Frontal cortex (tissue), 4 donors: ENCODE measurements at places on chromosomes 12 and 14. TPM values are rescaled to one million over a fixed set of nuclear protein-coding genes. Genes with fewer than 3 reads are reported as not detected.

KRT71 gene
- not detected for total RNA-seq

STK38L gene
- total RNA-seq: 22.0 TPM

TBX5 gene
- total RNA-seq: not detected

CHD8 gene
- 68.9 TPM for total RNA-seq

GARIN6 gene
- total RNA-seq: not detected

RND1 gene
- total RNA-seq: 24.9 TPM

CALCOCO1 gene
- total RNA-seq: 63.6 TPM

OR6C2 gene
- total RNA-seq: not detected

GPR137C gene
- 25.3 TPM for total RNA-seq

LHX5 gene
- 0.41 TPM for total RNA-seq

ZBTB42 gene
- total RNA-seq: 0.41 TPM

IFNG-AS1 gene
- total RNA-seq: not detected

RNASE7 gene
- not detected for total RNA-seq

KRT78 gene
- total RNA-seq: not detected

THTPA gene
- 23.6 TPM for total RNA-seq

EFS gene
- total RNA-seq: 6.9 TPM

KCNJ8 gene
- 6.5 TPM for total RNA-seq

DEPDC4 gene
- 2.4 TPM for total RNA-seq

LRTM2 gene
- total RNA-seq: 1.6 TPM

OR10G2 gene
- not detected for total RNA-seq

IQSEC3 gene
- total RNA-seq: 4.1 TPM

KRT72 gene
- total RNA-seq: not detected

SDR9C7 gene
- total RNA-seq: 0.41 TPM

OTUB2 gene
- 4.9 TPM for total RNA-seq

LUM gene
- 12.6 TPM for total RNA-seq

RFX4 gene
- total RNA-seq: 2.9 TPM

TSPAN11 gene
- total RNA-seq: 2.9 TPM

PTGR2 gene
- 4.9 TPM for total RNA-seq

RASAL1 gene
- total RNA-seq: 4.9 TPM

VTI1B gene
- 40.4 TPM for total RNA-seq

INHBC gene
- total RNA-seq: not detected

GDF3 gene
- total RNA-seq: not detected

IFNG gene
- not detected for total RNA-seq

LAG3 gene
- under 0.01 TPM for total RNA-seq

KCNMB4 gene
- total RNA-seq: 54.2 TPM

TCHP gene
- 5.3 TPM for total RNA-seq

NKX2-1 gene
- 0.82 TPM for total RNA-seq

ELK3 gene
- 1.6 TPM for total RNA-seq
